ENCODE measurements at places on chromosomes 7 and 10. TPM values are rescaled to one million over a fixed set of nuclear protein-coding genes. Genes with fewer than 3 reads are reported as not detected.

- H3K36me3 ChIP-seq, result no peaks in the 10 kb centered on the region
- H3K27ac ChIP-seq, result no peak overlapping the region
- DNase-seq, result peak; percentile 50
- H3K4me1 ChIP-seq, result no peaks in the 10 kb centered on the region
- H3K4me3 ChIP-seq, result no peak overlapping the region
Observed at GRCh38 chr10:70589762-70590654, 12.5 kb downstream of the PRF1 start.

Gene CCL24
- polyA plus RNA-seq, result 2.9 TPM

DNA sequence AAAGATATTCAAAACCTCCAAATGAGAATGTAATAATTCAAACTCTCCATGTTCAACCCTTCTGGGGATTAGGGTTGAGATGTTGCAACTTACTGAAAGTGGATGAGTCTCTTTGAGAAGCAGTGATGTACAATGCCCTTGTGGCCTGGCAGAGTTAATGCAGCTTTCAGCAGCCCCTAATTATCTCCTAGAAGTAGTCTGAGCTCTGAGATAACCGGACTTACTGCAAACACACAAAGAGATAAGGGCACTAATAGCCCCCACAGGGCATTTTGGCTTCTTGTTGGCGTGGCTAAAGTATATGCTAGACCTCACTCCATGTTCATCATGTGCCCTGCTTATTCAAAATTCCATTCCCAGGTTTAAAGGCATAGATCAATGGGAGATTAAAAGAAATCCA lies 404.7 kb downstream of the NEBL start:
- no peaks in the 10 kb centered on the region for H3K27me3 ChIP-seq
- H3K4me1 ChIP-seq, result no peaks in the 10 kb centered on the region
- H3K36me3 ChIP-seq, result no peaks in the 10 kb centered on the region
- DNase-seq, result no peak

Gene ZNF727
- 0.37 TPM for polyA plus RNA-seq

Gene CPA5
- not detected for polyA plus RNA-seq

Gene CARD11
- polyA plus RNA-seq, result 0.67 TPM

DNA sequence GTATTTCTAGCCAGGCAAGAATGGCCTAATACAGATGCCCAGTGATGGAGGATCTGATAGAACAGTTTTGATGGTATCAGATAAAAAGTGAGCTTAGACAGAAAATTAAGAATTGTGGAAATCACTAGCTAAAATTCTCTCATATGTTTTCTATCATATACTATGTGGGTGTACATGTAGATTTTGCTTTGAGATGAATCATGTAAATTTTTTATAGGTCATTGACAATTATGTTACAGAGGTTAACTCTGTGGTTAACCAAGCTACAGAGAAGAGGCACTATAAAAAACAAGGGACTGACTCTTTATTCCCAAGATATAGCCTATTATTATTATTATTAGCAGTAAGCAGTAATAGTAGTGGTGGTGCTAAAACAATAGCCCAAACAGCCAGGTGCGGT lies 156.5 kb downstream of the ITGA8 start:
- no peak for DNase-seq
- no peaks in the 10 kb centered on the region for H3K4me1 ChIP-seq
- H3K27me3 ChIP-seq, result no peaks in the 10 kb centered on the region
- H3K36me3 ChIP-seq, result no peaks in the 10 kb centered on the region

Gene C10orf143
- 6.9 TPM for polyA plus RNA-seq

Gene CDHR1
- not detected for polyA plus RNA-seq

- DNase-seq, result no peak
- peaks cover 15% of the 10 kb centered on the region for H3K36me3 ChIP-seq
Observed at GRCh38 chr7:149179241-149179640, 16.1 kb upstream of the ZNF282 start.

All from small intestine (tissue), 16 donors.